ENCODE measurements at places on chromosomes 2 and 18.

- H3K27ac ChIP-seq = no peak overlapping the region
- no peak for DNase-seq
- H3K4me3 ChIP-seq = no peak overlapping the region
- H3K36me3 ChIP-seq = no peaks in the 10 kb centered on the region
- H3K27me3 ChIP-seq = no peaks in the 10 kb centered on the region
Measured at GRCh38 chr2:7813541-7814292, 868.1 kb upstream of the ID2 start.

GRCh38 chr2:12087175-12087574 is 340.7 kb downstream of the LPIN1 start:
- no peaks in the 10 kb centered on the region for H3K36me3 ChIP-seq
- H3K27ac ChIP-seq = no peak overlapping the region
- DNase-seq = no peak
- H3K27me3 ChIP-seq = no peaks in the 10 kb centered on the region
- no peaks in the 10 kb centered on the region for H3K4me1 ChIP-seq

DNA sequence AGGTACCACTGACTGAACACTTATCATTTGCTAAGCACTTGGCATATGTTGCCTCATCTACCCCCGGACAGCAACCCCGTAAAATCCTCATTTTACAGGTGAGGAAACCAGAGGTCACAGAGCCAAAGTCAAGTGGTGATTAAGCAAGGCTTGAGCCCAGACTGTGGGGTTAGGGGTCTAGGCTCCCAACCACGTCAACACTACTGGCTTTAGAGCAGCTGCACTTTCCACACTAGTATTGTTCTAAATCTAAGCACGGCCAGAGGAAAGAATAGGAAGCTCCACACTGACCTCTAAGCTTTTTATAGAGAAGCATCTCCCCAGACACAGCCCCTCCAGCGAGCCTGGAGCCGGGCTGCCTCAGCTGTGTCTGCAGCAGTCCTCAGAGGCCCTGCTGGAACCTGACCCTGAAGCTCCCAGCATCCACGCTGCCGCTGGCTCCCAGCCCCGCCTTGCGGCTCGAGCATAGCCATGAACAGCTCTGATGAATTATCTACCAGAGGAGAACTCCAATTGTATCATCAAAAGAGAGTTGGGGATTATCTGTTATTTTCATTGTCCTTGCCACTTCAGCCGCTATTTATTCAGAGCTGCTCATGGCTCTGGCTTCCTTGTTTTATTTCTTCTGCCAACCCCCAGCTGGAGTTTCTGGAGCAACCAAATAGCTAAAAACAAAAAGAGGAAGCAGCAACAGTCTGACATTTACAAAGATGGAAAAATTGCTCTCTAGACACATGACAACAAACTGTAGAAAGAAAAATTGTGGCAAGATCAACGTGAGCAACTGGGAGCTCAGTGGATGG is 62.2 kb upstream of the RTN4 start:
- no peak overlapping the region for H3K4me3 ChIP-seq
- no peaks in the 10 kb centered on the region for H3K27me3 ChIP-seq

DNA sequence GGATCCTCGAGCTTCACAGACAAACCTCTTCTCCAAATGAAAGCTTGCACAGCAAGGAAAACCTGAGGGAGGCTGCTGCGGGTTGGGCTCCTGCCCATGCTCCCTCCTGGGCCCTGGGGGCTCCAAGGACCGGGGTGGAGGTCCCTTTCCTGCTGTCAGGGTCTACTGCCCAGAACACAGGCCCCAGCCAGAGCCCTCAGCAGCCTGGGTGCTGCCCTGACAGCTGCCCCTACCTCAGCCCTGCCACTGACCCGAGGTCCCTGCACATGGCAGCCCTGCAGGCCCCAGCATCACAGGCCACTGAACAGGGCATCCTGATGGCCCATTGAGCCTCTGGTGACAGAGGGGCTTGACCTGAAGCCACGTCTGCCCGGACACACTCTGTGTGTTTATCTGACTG is 41.0 kb downstream of the CROCC2 start:
- H3K27me3 ChIP-seq = no peaks in the 10 kb centered on the region
- no peak overlapping the region for H3K4me3 ChIP-seq
- H3K36me3 ChIP-seq = no peaks in the 10 kb centered on the region
- no peak for DNase-seq
- no peak overlapping the region for H3K27ac ChIP-seq
